ENCODE measurements at places on chromosomes 16 and 17. TPM values are rescaled to one million over a fixed set of nuclear protein-coding genes. Genes with fewer than 3 reads are reported as not detected.

SLC25A19 gene
- total RNA-seq: 12.6 TPM

KRTAP16-1 gene
- not detected for total RNA-seq

ABCA8 gene
- total RNA-seq: 62.2 TPM

RSPRY1 gene
- 32.5 TPM for total RNA-seq

ZNF207 gene
- 221 TPM for total RNA-seq

RTN4RL1 gene
- 5.4 TPM for total RNA-seq

KRT13 gene
- total RNA-seq: not detected

TRIM16 gene
- 26.3 TPM for total RNA-seq

STXBP4 gene
- total RNA-seq: 31.4 TPM

MYL4 gene
- not detected for total RNA-seq

ABCC3 gene
- 72.7 TPM for total RNA-seq

NPTX1 gene
- 0.68 TPM for total RNA-seq

DRC3 gene
- total RNA-seq: 2.3 TPM

HIC1 gene
- 38.3 TPM for total RNA-seq

CCL14 gene
- total RNA-seq: 33.4 TPM

TAC4 gene
- not detected for total RNA-seq

ST6GALNAC2 gene
- total RNA-seq: 1.8 TPM

CDRT15L2 gene
- not detected for total RNA-seq

ENPP7 gene
- total RNA-seq: not detected

NLRP1 gene
- total RNA-seq: 73.2 TPM

KRT36 gene
- not detected for total RNA-seq

KRT32 gene
- total RNA-seq: not detected

RPRML gene
- not detected for total RNA-seq

DNAI2 gene
- not detected for total RNA-seq

NOXO1 gene
- not detected for total RNA-seq

KRT222 gene
- 0.81 TPM for total RNA-seq

ZNF263 gene
- total RNA-seq: 59.5 TPM

HBA1 gene
- not detected for total RNA-seq

TEDC2 gene
- total RNA-seq: not detected

Measured in thoracic aorta (tissue), 2 donors.